Adipocyte (in vitro differentiated cells): ENCODE measurements at places on chromosomes 6 and 20.

- no peak for DNase-seq
These were observed 10.4 kb downstream of the OPN5 start for GRCh38 chr6:47792216-47792733.

DNA sequence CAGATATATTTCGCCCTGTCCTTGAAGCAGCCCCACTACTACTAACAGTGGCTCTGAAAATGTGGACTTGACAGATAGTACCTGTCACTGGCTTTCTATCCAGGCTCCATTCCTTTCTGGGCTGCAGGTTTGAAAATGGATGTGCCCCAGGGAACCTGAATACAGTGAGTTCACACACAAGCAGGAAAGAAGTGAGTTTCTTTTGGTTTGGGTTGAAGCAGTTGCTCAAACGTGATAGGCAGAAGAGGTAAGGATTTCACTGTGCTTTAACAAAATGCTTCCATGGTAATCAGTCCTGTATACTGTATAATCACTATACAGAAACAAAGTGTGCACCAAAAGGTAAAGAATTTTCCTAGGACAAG lies 382.9 kb downstream of the PRKN start:
- DNase-seq, result no peak

- DNase-seq, result no peak
These were observed 41.7 kb downstream of the ZMYND8 start for GRCh38 chr20:47314647-47315338.

GRCh38 chr6:98590997-98591396 lies 243.4 kb upstream of the POU3F2 start:
- DNase-seq, result no peak

- DNase-seq, result no peak
These were observed 239.7 kb upstream of the SUPT3H start for GRCh38 chr6:45617441-45617840.

DNA sequence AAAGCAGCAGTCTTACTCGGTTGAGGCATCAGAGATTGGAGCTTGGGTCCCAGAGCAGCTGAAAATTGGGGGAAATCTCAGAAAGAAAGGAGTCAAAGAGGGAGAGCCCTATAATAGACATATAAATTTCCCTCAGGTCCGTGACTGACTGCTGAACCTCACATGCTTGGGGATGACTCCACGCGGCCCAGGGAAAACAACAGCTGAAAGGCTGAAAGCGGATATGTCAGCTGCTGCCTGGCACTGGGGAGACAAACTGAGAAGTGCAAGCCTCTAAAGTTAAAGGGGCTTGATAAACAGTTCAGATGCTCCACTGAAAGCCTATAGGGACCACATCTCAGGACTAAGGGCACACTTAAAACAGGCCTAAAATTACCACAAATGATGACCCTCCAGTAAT lies 255.9 kb upstream of the RIN2 start:
- DNase-seq, result no peak

GRCh38 chr6:28884423-28885131 lies 39.2 kb downstream of the TRIM27 start:
- no peak for DNase-seq

GRCh38 chr6:6331393-6331792 lies 10.9 kb upstream of the F13A1 start:
- no peak for DNase-seq

DNA sequence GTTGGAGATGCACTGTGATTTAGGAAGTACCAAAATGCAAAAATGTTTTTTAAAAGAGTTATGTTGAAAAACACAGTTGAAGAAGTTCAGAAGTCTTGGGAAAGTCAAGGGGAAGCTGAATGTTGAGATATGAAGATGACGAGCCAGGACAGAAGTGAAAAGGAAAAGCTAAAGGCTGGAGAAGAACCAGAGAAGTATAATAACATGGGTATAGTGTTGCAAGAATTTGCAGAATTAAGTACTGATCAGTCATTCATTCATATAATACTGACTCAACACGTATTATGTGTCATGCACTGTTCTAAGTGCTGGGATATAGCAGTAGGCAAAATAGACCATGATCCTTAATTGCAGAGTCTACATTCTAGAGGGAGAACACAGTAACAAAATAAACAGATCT lies 432.8 kb downstream of the CDC5L start:
- no peak for DNase-seq

GRCh38 chr6:2240961-2241360 lies 4.4 kb downstream of the GMDS start:
- DNase-seq, result no peak

- peak; percentile 91 for DNase-seq
These were observed 2.2 kb upstream of the APMAP start for GRCh38 chr20:24994470-24995368.

DNA sequence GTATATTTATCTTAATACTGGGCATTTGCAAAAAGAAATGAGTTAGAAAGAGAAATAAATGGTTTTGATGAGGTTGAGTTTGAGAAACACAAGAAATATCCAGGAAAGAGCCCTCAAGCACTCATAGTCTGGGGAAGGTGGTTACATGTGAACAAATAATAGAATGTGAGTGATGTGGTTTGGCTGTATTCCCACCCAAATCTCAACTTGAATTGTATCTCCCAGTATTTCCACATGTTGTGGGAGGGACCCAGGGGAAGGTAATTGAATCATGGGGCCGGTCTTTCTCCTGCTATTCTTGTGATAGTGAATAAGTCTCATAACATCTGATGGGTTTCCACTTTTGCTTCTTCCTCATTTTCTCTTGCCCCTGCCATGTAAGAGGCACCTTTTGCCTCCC lies 334.1 kb downstream of the COL12A1 start:
- peak; percentile 72 for DNase-seq

GRCh38 chr6:124721331-124721730 lies 240.9 kb upstream of the RNF217 start:
- no peak for DNase-seq

DNA sequence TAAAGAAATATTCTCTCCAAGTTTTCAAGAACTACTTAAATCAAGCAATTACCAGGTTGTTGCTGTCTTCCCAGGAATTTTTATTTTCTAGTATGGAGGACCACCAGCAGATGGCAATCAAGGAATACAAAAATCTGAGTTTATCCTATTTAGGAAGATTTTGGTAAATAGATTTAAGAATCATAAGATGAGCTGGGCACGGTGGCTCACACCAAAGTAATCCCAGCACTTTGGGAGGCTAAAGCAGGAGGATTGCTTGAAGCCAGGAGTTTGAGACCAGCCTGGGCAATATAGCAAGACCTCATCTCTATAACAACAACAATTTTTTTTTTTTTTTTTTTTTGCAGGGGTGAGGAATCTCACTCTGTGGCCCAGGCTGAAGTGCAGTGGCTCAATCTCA lies 19.3 kb upstream of the SEC63 start:
- DNase-seq, result peak; percentile 70

DNA sequence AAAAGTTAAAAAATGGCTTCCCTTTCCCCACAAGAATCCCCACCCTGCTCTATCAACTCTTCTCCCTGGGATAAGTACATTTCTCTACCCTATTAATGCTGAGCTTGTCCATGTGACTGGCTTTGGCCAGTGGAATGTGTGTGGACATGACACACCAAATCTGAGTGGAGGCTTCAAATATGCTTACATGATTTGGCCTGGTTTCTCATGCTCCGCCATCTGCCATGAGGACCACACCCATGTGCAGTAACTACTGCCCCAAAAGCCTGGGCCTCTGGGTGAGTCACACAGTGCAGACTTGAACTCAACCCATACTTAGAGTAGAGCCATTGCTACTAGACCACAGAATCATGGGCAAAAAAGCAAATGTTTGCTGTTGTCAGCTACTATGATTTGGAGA lies 65.4 kb downstream of the PRND start:
- peak; percentile 4 for DNase-seq

DNA sequence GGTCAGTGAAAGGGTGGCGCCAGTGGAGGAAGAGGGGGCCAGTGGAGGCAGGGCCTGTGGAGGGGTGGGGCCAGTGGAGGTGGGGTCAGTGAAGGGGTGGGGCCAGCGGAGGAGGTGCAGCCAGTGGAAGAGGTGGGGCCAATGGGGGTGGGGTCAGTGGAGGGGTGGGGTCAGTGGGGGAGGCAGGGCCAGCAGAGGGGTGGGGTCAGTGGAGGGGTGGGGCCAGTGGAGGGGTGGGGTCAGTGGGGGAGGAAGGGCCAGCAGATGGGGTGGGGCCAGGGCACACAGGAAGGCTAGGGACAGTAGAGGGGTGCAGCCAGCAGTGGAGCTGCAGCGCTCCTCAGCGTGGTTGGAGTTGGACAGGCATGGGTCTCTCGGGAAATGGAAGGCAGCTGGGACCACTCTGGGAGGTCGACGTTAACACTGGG lies 18.7 kb downstream of the ADRM1 start:
- peak; percentile 6 for DNase-seq

GRCh38 chr20:47719625-47720024 lies 65.7 kb downstream of the SULF2 start:
- peak; percentile 31 for DNase-seq

DNA sequence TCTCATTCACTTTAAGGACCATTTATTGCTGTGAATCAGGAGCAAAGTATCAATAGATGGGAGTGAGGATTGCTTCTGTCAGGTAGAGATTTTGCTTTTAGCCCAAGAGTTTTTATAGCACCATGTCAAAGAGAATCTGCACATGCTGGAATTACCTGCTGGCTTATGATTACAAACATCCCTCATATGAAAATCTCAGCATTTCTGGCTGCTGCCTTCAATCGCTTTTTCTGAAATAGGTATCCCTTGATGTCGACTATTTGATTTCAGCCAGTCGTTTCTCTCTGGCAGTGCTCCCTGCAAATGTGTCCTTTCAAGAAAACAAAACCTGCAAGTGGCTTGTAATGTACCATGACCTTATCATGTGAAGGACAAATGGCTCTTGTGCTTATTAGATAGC lies 34.5 kb upstream of the NEDD9 start:
- DNase-seq, result no peak

DNA sequence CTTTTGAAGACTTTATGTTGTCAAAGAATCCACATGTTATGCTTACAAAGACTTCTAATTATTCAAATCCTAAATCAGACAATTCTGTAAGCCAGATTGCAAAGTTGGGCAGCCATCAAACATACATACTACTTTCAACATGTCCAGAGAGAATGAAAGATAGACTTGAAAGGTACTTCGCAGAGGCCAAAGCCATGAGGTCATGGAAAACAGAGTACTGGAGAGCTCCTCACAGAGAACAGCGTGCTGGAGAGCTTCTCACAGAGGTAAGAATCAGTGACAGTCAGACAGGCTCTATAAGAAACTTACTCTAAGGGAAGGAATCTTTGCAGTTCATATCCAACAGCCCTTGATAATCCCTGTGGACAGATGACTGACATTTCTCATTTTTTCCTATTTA lies 400.2 kb downstream of the GJA1 start:
- DNase-seq, result no peak

DNA sequence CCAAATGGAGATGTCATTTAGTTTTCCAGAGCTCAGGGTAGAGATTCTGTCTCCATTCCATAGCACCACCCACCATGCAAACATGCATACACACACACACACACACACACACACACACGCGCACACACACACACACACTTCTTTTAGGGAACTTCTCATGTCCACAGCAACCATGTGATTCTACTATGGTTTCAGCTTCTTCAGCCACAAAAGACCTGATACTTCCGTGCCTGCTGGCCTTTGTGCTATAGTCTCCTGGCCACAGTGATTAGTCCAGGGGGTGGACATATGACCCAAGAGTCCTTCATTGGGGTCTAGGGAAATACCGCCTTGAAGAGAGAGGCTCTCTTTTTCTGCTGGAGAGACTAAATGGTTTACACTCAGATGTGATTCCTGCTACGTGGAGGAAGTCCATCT lies 53.5 kb downstream of the CARMIL1 start:
- DNase-seq, result no peak

DNA sequence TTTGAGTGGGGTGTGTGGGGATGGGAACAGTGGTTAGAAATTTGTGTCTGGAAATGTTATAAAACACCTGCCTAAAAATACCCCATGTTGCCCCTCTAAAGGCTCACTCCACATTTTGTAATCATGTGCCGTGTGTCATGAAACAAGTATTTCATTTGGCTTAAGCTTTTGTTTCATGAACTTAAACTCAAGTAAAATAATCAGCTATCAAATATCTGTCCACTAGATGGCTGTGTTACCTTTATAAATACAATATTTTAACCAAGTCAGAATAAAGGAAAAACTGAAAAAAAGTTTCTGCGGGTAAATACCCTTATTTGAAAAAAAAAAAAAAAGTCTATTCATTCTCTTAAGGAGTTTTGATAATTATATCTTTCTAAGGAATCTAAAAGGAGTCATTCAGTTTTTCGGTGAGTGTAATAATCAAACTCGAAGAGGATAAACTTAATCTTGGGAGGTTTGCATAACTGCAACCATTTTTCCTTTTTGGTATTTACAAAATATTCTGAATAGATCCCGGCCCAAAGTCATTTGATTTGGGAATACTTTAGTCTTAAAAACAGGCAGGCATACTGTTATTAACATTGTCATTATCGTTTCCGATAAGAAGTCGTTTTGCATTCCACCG lies 29.9 kb upstream of the MTRF1L start:
- peak; percentile 90 for DNase-seq

GRCh38 chr6:25157183-25157582 lies 122.0 kb upstream of the CARMIL1 start:
- DNase-seq, result no peak

- DNase-seq, result no peak
These were observed 881 bp downstream of the SFT2D1 start for GRCh38 chr6:166341464-166341863.

DNA sequence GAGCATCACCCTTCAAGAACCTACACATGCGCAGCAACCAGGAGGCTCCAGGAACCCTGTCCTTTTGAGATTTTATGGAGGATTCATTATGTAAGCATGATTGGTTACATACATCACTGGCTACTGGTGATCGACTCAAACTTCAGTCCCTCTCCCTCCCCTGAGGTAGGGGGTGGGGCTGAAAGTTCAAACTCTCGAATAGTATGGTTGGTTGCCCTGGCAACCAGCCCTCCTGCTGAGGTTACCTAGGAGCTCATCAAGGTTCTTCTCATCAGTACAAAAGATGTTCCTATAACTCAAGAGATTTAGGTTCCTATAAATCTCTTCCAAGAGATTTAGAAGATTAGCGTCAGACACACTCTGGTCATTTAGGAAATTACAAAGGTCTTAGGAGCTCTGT lies 21.9 kb upstream of the ZSCAN9 start:
- no peak for DNase-seq

DNA sequence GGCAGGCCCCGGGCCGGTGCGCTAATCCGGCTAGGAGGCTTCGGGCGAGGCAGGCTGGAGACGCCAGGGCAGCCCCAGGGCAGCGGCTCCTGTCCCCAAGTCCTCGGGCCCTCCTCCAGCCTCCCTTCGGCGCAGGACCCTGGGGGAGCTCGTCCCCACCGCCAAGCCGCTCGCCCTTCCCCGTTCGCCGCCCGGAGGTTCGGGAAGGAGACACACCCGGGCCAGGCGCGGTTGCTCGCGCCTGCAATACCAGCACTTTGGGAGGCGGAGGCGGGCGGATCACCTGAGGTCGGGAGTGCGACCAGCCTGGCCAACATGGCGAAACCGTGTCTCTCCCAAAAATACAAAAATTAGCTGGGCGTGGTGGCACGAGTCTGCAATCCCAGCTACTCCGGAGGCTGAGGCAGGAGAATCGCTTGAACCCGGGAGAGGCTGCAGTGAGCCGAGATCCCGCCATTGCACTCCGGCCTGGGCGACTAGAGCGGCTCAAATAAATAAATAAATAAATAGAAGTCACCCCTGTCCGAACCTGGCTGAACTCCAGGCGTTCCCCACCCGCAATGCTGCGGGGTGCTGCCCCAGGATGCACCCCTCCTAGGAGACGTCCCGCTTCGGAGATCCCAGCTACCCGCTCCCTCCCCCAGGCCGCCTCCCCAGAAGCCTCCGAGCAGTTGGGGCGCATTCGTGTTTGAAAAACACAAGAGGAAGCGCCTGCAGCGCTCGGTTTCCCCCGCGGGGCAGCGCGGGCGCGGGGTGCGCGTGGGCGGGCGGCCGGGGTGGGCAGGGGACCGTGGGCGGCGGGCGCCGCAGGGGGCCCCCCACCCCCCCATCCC lies 27.5 kb downstream of the SERPINB9 start:
- DNase-seq, result peak; percentile 18
